ENCODE measurements at places on chromosomes 6 and 20.
A peak's percentile ranks its signal among the peaks of the same experiment; 100 is the strongest.

DNA sequence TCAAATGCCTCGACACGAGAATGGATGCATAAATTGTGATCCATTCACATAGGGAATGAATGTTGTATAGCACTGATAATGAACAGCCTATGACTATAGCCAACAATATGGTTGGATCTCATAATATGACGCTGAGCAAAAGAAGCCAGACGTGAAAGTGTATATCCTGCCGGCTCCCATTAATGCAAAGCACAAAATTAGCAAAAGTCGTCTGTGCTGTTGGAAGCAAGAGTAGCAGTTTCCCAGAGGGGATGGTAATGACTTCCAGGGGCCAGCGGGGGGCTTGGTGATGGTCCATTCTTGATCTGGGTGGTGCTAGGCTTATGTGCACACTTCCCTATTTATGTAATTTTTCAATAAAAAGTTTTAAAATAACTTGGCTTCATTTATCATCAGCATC lies 1.0 kb upstream of the TAGAP start:
- peak; percentile 6 for DNase-seq

DNA sequence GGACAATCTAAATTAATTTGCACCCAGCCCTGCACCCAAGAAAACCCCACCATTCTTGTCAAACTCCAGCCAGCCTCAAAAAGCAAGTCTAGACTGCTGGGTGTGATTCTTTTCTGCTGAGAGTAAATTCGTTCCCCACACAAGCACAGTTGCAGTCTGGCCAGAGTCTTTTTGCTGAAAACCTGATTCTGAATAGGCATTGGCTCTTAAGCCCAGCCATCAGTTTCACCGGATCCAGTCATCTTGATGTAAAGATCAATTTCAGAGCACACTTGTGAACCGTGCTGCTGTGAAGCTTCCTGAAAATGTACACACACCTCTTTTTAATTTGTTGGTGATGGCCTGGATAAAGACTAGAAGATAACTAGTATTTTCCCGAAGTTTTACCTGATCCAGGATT lies 159.4 kb upstream of the GGTLC1 start:
- DNase-seq = no peak

DNA sequence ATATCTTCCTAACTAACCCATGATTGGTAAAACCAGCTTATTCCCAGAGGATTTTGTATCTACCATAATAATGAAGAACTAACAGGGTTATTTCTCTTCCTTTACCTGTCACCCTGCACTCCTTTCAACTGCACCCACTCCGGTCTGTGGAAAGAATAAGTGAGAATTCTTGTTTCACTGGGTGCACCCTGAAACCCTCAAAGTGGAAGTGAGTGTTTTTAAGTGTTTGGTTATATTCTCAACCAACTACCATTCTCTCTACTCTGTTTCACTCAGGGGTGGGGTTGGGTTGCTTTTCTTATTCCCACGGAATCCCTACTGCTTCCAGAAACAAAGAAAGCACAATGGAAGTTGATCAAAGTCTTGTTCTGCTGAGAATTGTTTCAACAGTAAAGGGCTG lies 42.6 kb upstream of the KHDRBS2 start:
- DNase-seq = no peak

- no peak for DNase-seq
These were observed 24.4 kb upstream of the EDN1 start for GRCh38 chr6:12265791-12266190.

GRCh38 chr6:40735121-40735520 lies 148.0 kb upstream of the LRFN2 start:
- DNase-seq = no peak
